ENCODE measurements at places on chromosomes 2 and 18.

DNA sequence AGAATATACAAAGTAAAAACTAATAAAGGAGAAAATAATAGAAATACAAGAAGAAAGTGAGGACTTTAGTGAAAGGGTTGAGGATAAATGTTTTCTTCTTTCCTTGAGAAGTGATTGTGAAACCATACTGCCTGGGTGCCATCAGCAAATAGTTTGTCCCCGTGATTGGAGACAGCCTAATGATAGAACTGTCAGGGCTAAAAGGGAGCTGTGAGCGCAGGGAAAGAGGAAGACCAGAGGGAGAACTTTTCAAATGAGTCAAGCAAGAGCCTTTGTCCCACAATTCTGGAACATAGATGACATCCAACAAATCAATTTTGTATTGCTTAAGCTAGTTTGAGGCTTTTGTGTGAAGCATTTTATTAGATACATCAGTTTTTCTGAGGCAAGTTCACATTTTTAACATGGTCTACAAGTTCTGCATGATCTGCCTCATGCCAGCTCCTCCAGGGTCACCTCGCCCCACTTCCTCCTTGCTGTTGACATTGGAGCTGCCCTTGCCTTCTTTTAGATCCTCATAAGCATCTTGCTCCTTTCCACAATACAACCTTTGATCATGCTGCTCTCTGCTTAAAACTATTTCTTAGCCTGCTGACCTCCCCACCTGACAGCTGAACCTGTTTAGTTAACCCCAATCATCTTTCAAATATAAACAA is 213.4 kb upstream of the REG3G start:
- no peak for DNase-seq

GRCh38 chr2:127358044-127358443 is 29.7 kb downstream of the MAP3K2 start:
- no peak for DNase-seq

- DNase-seq: no peak
These were observed 79.3 kb downstream of the FBXO15 start for GRCh38 chr18:74068296-74068695.

- DNase-seq: no peak
These were observed 2.1 kb upstream of the RNF152 start for GRCh38 chr18:61894751-61895524.

- DNase-seq: no peak
These were observed 111.8 kb downstream of the CELF4 start for GRCh38 chr18:37453752-37454151.

DNA sequence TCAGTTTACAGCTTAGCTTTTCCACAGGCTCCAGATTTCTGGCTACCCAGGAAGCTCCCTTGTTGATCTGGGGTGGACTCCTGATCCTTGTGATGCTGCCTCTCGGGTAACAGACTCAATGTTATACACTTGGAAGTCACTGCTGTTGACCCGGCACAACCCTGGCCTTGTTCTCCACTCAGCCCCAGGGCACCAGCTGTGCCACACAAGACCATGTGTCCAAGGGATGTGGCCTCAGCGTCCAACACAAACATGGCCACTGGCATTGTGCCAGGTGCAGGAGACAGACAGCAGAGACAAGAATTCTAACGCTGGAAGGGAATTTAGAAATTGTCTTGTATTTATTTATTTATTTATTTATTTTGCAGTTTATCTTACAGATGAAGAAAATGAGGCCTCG is 39.0 kb upstream of the PPP4R1 start:
- DNase-seq: no peak

Data from activated CD4-positive, alpha-beta T cell treated with anti-CD3 and anti-CD28 coated beads, Interleukin-2, amount 10 ng/mL, durations not matched to agents 7 days and 5 days (primary cell).